ENCODE measurements at places on chromosomes 1 and 21.

DNA sequence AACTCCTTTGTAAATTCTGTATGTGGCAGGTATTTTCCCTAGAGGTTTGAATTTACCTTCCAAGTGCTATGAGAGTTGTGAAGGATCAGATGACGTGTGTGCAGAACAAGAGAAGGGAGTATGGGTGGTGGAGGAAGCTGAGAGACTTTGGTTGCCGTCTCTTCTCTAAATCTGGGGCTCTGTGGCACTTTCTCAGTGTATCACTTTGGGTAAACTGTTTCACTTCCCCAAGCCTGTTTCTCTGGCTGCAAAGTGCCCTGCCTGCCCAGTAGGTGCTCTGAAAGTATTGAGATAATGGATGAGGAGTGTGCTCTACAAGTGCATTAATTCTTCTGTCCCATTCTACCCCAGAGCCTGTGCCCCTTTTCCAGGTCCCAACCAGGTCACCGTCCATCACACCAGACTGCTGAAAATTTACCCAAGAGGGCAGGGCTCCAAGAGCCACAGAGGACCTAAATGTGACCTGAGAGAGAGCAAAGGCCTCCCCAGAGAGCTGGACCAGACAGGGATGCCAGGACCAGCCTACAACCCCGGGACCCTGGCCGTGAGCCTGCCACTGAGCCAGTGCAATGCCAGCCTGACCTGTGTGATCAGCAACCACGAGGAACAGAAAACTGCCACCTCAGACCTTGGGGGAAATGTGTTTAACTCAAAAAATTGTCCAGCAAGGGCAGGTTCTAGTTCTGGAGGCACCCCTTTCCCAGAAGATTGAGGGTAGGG, 131.6 kb upstream of the ETV3 start:
- no peak for DNase-seq

DNA sequence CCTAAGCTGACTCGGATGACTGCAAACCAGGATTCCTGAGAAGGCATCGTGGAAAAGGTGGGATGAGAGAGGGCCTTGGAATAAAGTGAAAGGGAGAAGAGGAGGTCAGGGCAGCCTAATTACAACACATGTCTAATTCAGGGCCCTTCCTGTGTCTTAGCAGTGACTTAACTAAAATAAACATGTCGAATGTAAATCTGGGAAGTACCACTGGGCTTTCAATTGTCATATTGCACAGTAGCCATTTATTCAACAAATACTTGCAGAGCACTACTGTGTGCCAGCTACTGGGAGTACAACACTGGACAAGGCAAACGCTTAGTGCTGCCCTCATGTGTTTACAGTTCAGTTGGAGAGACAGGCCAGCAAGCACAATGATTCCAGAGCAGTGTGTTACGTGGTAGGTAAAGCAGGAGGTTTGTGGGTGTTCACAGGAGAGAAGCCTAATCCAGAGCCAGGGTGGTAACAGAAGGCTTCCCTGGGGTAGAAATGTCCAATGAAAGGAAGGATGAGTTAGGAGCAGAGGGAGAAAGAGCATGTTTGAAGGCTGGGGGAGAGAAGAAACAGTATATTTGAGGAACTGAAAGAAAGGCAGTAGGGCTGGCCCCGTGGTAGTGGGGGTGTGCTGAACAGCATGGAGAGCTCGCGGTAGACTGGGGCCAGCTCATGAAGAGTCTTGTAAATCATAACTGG, 38.0 kb upstream of the RASAL2 start:
- no peak for DNase-seq

- peak; percentile 75 for DNase-seq
Observed at GRCh38 chr1:85200463-85201339, at the start of gene SYDE2. SYDE2 (minus strand) TSS chr1:85201016; CDS start chr1:85200996, 20 bp downstream.

GRCh38 chr1:158180741-158181576, at the start of gene CD1D:
CD1D (plus strand) TSS chr1:158180895; CDS start chr1:158181102, 207 bp downstream.
- no peak for DNase-seq

- no peak for DNase-seq
Observed at GRCh38 chr1:30061292-30062220, 661.8 kb downstream of the MATN1 start.

GRCh38 chr1:6985549-6986276, 200.5 kb downstream of the CAMTA1 start:
- no peak for DNase-seq

DNA sequence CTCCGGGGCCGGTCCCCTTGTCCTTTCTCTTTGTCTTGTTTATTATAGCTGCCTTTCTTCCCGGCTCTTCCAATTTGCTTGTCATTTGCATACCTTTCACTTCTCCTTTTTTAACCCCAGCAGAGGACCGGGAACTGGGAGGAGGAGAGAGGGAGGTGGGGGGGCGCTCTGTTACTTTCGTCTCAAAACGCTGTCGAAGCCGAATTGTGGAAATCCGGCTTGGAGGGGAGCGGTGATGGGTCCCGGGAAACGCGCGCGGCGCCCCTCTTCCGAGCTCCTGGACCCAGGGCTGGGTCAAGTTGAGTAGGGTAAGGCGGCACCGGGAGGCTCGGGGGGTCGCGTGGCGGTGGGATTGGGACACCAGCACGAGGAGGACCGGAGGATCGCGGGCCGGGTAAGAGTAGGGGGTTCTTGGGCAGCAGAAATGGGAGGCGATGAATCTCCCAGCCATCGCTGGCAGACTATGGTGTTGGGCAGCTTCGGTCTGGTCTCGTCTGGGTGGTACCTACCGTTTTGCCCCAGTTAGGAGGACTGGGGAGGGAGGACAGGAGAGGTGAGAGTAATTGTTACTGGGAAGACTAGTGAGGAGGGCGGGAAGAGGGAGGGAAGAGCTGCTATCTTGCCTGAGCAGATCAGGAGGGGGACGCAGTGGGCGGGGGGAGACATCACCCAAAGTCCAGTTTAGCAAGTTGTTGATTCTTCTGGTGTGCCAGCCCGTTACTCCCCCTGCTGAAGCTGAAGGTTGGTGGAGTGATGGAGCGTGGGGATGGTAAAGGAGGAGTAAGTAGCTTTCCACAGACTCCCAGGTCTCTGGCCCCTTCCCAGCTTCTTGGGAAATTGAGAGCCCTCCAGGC, 1.5 kb downstream of the PROX1 start:
- no peak for DNase-seq

DNA sequence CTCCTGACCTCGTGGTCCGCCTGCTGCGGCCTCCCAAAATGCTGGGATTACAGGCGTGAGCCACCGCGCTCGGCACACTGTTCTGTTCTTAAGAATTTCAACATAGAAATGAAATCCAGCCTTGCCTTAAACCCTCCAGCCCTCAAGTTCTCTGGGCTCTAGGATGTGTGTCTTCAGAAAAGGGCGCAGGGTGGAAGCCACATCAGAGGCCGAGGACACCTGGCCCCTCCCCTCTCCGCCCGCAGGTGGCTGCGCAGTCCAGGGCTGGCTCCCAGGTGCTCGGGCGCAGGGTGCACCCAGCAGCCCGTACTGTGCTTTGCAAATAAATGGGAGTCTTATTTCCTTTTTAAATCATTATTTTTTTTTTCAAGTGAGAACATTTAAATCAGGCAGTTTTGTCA, 2.0 kb upstream of the C1orf174 start:
- peak; percentile 44 for DNase-seq

GRCh38 chr1:65479554-65480204, 59.2 kb downstream of the LEPR start:
- DNase-seq: no peak

DNA sequence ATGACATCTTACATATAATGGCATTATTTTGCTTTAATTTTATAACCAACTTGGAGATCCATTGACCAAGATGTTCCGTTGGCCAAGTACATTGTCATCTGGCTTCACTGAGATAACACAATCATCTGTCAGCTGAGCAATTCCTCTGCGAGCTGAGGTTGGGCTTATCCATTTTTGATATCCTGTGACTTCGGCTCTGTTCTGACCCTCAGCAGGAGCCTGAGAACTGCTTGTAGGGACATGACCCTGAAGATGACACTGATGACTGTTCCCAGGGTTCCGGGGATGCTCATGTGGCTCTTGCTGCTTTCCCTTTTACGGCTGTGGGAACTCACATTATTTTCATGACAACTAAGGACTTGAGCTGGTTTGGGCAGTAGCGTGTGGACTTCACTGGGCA, 51.2 kb downstream of the TLR5 start:
- DNase-seq: no peak

DNA sequence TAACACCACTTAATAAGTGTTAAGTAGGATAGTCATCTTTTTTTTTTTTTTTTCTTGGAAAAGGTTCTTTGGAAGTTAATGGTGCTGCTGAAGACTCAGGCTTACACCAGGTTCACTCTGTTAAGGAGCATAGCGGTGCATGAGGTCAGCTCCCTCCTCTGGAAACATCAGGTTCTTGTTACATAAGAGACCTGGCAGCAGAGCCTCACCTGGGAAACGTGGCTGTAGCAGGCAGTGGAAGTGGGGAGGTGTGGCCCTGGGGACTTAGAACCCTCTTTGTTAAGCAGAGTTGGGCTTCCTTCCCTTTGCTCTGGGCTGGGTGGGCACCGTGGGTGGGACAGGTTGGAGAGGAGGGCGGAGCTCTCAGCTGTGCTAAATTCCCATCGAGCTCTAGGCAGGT, 104.1 kb downstream of the CNIH3 start:
- DNase-seq: no peak

DNA sequence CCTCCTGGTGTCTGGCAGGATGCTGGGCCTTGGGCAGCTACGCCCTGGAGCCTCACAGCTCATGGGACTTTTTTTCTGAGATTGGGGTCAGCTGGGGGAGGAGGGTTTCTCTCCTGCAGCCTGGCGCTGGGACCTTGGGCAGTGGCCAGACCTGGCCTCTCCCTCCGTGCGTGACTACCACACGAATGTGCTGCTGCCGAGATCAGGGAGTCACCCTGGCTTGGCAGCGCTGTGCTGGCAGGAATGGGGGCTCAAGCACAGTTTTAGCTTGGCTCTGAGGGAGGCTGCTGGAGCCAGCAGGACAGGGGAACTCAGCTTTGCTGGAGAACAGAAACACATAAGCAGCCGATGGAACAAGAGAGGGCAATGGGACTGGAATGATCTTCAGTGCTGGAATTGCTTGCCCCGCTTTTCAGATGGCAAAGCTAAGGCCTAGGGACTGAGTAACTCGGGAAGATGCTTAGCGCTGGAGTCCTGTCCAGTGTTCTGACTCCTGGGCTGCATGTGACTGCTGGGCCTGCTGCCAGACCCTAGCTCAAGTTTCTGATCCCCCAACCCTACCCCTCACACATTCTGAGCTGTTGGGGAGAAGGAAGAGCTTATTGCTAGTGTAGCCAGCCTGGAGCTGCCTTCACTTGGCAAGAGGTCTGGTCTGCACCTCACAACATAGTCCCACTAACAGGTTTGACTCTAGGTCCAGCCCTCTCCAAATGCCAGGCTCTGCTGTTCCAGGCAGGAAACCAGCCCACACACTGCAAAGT, 69.9 kb downstream of the NAV1 start:
- DNase-seq: no peak

- DNase-seq: no peak
Observed at GRCh38 chr1:154716011-154716410, 108.0 kb upstream of the ADAR start.

- DNase-seq: no peak
Observed at GRCh38 chr1:161171191-161171590, 5.0 kb downstream of the PPOX start.

DNA sequence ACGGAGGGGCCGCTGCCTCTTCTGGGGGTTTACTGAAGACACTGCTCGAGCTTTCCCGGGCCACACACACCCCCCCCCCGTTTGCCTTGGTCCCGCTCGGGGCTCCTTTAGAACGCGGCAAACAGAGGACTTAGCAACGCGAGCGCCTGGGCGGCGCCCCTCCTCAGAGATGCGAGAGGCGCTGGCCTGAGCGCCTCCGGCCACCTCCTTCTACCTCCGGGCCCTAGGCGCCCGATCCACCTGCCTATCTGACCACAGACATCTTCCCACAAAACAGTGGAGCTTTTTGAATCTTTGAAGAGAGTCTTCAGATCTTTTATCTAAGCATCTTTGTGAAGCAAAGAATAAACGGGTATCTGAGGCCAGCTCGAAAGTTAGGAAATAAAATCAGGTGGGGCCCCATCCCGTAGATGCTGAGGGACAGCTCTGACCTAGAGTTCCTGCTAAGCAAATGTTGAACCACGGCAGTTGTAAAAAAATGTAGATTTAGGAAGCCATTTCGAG, 436 bp upstream of the TTLL7 start:
- DNase-seq: peak; percentile 14

GRCh38 chr1:228343191-228343661, 63.4 kb downstream of the TRIM11 start:
- no peak for DNase-seq

DNA sequence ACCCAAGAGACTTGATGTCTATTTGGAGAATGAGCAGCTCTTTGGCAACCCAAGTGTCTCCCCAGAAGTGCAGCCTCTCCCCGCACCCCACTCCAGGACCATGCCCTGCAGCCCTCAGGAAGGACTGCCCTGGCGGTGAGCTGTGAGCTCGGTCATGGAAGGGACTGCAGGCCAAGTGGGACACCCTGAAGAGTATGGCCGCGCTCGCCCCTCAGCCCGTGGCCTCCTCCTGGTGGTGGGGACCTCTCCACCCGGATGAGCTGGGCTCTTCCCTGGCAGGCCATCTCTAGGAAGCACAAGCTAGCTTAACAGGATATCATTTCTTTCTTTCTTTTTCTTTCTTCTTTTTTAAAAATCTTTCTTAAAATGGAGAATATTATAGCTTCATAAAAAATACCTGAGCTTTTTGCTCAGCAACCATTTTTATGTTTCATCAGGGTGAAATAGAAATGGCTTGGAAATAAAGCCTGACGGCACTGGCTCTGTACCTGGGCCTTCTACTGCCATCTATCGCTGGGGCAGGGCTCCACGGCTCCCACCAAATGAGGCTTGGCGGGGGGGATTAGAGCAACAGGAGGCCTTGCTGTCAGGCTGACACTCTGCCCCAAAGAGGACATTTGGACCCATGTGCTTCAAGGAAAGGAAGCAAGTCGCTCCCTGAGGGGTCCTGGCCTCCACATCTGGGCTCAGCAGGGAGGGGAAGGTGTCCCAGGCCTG, 296.2 kb upstream of the VAMP3 start:
- DNase-seq: no peak

DNA sequence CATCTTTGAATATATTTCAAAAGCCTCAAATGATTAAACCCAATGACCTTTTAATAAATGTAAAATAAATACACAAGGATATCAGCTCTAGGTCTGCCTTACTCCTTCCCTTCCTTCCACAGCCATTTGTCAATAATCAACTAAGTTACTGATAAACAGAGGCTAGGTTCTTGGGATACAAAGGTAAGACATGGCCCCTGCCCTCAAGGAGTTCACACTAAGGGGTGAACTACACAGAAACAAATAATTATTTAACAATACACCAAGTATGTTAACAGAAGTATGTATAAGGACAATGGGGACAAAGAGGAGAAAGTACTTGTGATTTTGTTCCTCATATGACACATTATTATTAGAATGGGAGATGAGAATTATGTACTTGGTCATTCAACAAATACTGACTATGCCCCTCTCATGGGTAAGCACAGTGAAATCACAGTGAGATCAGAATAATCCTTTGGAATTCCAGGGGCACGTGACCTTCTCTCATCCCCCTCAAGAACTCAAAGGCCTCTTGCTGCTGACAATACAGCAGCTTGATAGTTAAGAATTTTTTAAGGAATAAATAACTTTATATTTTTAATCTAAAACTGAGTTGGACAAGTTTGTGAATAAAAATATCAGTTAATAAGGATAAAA, 40.2 kb downstream of the ATP1B1 start:
- no peak for DNase-seq

GRCh38 chr1:177429234-177429633, 258.5 kb downstream of the BRINP2 start:
- DNase-seq: no peak

Measured in CD4-positive, alpha-beta T cell treated with Interleukin-6 at 100 ng/mL for 8 hours (primary cell).